ENCODE measurements at places on chromosomes 4 and X. TPM values are rescaled to one million over a fixed set of nuclear protein-coding genes. Genes with fewer than 3 reads are reported as not detected.

Gene MAPK10
- total RNA-seq: 8.8 TPM

Gene CYLC1
- total RNA-seq: not detected

Gene CXXC4
- total RNA-seq: not detected

Gene NUDT11
- 10.2 TPM for total RNA-seq

Gene KANTR
- total RNA-seq: 13.7 TPM

Gene SH3D19
- 20.3 TPM for total RNA-seq

Gene GC
- total RNA-seq: not detected

Gene AFM
- not detected for total RNA-seq

Gene GPRIN3
- total RNA-seq: 0.03 TPM

Gene PCGF3
- 62.2 TPM for total RNA-seq

Gene MAML3
- total RNA-seq: 3.0 TPM

Gene LEF1
- total RNA-seq: not detected

Gene SEPTIN6
- total RNA-seq: 20.1 TPM

Gene SYP
- 0.59 TPM for total RNA-seq

Gene FGF13
- 0.13 TPM for total RNA-seq

Gene SULT1B1
- total RNA-seq: 1.5 TPM

Gene ZAR1
- not detected for total RNA-seq

Gene EMD
- 26.8 TPM for total RNA-seq

Gene MFAP3L
- 7.2 TPM for total RNA-seq

Gene MAGEA12
- total RNA-seq: not detected

Gene CETN2
- total RNA-seq: 31.3 TPM

Gene GATA1
- not detected for total RNA-seq

Gene NONO
- 256 TPM for total RNA-seq

Gene TCP11X2
- total RNA-seq: not detected
